ENCODE measurements at places on chromosomes 11 and 22.

DNA sequence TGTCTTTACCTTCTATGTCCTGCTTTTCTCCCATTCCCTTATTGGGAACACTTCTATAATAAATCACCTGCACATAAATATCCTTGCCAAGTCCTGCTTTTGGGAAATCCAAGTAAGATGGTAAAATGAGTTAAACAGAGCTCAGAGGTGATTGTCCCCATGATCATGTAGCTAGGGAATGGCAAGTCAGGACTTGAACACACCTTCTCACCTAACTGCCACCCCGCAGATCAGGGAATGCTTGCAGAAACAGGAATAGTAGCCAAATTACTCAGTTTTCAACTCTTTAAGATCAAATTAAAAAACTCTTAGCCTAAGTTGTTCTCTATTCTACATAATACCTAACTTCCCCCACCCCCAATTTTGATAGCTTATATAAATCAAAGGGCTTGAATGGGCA is 16.0 kb downstream of the OOSP3 start:
- no peak for DNase-seq

DNA sequence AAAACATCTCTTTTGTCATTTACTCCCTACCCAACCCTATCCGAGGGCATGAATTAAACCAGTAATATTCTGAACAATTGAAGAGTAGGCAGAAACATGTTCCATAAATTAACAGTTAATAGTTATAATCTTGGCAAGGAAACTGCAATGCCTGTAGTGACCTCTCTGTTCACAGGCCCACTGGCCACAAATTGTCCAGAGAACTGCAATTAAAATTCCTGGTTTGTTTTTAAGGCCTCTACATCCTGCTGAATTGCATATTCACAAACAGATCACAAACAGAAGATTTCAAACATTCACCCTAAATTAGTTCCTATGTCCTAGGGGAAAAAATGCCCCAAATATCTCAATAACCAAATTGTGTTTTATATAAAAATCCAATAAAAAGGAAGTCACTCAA is 143.2 kb upstream of the TRPC6 start:
- no peak for DNase-seq

DNA sequence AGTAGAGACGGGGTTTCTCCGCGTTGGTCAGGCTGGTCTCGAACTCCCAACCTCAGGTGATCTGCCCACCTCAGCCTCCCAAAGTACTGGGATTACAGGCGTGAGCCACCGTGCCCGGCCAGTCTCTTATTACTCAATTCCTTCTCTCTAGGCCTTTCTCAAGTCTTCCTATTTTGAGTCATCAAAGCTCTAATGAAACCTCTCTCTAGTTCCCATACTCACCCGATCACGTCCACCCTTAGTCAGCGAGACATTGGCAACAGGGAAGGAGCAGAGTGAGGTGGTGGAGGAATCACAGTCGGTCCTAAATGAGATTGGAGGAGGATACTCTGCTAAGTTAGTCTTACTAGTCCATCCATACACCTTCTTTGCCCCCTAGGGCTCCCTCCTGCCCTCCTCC is 5.0 kb downstream of the BSCL2 start:
- no peak for DNase-seq

- no peak for DNase-seq
Observed at GRCh38 chr11:78914503-78914902, 339.8 kb upstream of the NARS2 start.

- DNase-seq = no peak
Observed at GRCh38 chr11:82815406-82815805, 81.7 kb upstream of the FAM181B start.
